ENCODE measurements at places on chromosomes 2 and 18. TPM values are rescaled to one million over a fixed set of nuclear protein-coding genes. Genes with fewer than 3 reads are reported as not detected.

Gene PLCL1
- 13.6 TPM for total RNA-seq

Gene QPCT
- 76.0 TPM for total RNA-seq

Gene GPR35
- total RNA-seq = 7.8 TPM

Gene MRO
- 0.41 TPM for total RNA-seq

Gene ZNF892
- 9.9 TPM for total RNA-seq

Gene VSNL1
- total RNA-seq = 0.27 TPM

Gene TFPI
- 78.8 TPM for total RNA-seq

Gene RAB6C
- total RNA-seq = not detected

Gene GDF7
- 1.6 TPM for total RNA-seq

Gene TMEM178A
- 1.1 TPM for total RNA-seq

Gene EPB41L3
- total RNA-seq = 95.8 TPM

DNA sequence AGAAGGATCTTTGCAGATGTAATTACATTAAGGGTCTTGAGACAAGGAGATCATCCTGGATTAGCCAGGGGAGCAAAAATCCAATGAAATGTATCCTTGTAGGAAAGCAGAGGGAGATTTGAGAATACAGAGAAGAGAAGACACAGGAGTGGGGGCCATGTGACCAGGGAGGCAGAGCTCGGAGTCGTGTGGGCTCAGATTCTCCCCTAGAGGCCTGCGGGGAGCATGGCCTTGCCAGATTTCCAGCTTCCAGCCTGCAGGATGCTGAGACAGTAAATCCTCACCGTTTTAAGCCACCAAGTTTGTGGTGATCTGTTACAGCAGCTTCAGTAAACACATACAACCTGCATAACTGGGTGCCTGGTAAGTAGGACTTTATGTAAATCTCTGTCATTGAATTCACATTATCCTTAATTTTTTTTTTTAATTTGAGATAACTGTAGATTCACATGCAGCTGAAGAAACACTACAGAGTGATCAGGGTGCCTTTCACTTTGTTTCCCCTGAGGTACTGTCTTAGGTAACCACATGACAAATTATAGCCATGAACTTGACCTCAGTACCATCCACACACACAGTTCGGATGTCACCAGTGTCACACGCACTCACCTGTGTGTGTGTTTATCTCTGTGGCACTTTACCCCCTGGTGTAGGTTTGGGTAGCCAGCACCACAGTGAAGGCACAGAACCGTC lies 138.4 kb upstream of the HDAC4 start:
- peaks cover 6% of the 10 kb centered on the region for H3K4me1 ChIP-seq
- H3K27ac ChIP-seq = no peak overlapping the region
- H3K27me3 ChIP-seq = no peaks in the 10 kb centered on the region

DNA sequence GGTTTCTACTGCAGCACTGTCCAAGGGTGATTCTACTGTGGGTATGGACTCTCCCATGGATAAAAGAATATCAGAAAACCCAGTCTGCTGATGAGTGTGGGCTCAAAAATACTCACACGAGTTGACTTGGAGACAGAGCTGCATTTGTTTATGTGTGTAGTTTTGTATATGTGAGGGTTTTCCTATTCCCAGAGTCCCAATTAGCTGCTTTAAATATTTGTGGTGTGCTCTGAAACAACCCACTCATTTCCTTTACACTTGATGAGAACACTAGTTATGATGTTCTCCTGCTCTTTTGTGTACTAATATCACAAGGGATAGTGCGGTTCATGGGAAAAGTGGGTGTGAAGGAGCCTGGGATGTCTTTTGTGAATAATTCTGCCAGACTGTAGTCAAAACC lies 337.3 kb downstream of the PLCL1 start:
- DNase-seq = no peak
- no peak overlapping the region for H3K4me3 ChIP-seq
- no peaks in the 10 kb centered on the region for H3K4me1 ChIP-seq
- H3K36me3 ChIP-seq = no peaks in the 10 kb centered on the region
- H3K27ac ChIP-seq = no peak overlapping the region

DNA sequence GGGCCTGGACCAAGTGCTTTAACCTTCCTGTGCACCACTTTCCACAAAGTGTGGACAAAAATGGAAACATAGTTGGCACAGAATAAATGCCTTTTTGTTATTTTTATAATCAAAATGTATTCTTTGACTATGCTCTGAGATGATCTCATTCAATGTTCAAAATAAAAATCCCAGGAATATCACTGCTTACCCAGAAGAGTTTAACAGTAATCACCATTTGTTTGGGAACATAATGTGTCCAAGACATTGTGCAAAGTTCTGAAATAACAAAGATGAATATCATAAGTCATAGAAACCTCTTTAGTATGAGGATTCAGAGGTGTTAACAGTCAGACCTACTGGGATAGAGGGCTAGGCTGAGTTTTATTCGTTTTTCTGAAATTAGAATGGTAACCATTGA lies 668.1 kb downstream of the CNTNAP5 start:
- H3K27ac ChIP-seq = no peak overlapping the region
- no peaks in the 10 kb centered on the region for H3K27me3 ChIP-seq
- no peak overlapping the region for H3K4me3 ChIP-seq
- H3K36me3 ChIP-seq = no peaks in the 10 kb centered on the region

- no peak overlapping the region for H3K4me3 ChIP-seq
- no peaks in the 10 kb centered on the region for H3K27me3 ChIP-seq
- no peaks in the 10 kb centered on the region for H3K36me3 ChIP-seq
- no peaks in the 10 kb centered on the region for H3K4me1 ChIP-seq
Observed at GRCh38 chr18:36468161-36468560, 170.6 kb downstream of the FHOD3 start.

GRCh38 chr2:242024751-242025355 lies 155.3 kb downstream of the RTP5 start:
- no peaks in the 10 kb centered on the region for H3K36me3 ChIP-seq
- H3K27me3 ChIP-seq = peaks cover 6% of the 10 kb centered on the region
- H3K27ac ChIP-seq = no peak overlapping the region
- peak; percentile 39 for DNase-seq
- no peaks in the 10 kb centered on the region for H3K4me1 ChIP-seq

DNA sequence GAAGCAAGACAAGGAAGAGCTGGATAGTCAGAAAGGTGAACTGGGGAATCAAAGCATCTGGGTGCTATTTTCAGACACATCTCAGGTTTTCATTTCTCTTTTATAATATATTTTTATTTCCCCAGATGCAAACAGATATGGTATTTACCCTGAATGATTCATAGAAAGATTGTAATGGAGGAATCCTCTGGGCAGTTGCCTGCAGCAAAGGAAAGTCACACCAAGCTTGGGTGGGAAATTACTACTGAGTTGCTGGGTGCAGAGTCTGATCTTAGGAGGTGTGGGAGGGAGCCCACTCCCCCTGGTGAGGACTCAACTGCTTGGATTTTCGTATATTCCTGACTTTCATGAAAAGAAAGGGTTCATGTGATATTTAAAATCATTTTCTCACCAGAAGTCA lies 2.1 kb downstream of the EFR3B start:
- H3K4me1 ChIP-seq = peaks cover 16% of the 10 kb centered on the region
- H3K27ac ChIP-seq = no peak overlapping the region
- no peaks in the 10 kb centered on the region for H3K36me3 ChIP-seq
- peak; percentile 19 for DNase-seq

GRCh38 chr2:129117434-129117833 lies 798.8 kb upstream of the HS6ST1 start:
- no peak overlapping the region for H3K4me3 ChIP-seq
- H3K27me3 ChIP-seq = no peaks in the 10 kb centered on the region
- H3K4me1 ChIP-seq = no peaks in the 10 kb centered on the region
- H3K27ac ChIP-seq = no peak overlapping the region
- H3K36me3 ChIP-seq = no peaks in the 10 kb centered on the region

GRCh38 chr2:176118601-176119339 lies 2.2 kb downstream of the HOXD10 start:
- H3K4me3 ChIP-seq = no peak overlapping the region
- H3K36me3 ChIP-seq = no peaks in the 10 kb centered on the region
- peaks cover 15% of the 10 kb centered on the region for H3K4me1 ChIP-seq
- H3K27ac ChIP-seq = no peak overlapping the region
- no peaks in the 10 kb centered on the region for H3K27me3 ChIP-seq

DNA sequence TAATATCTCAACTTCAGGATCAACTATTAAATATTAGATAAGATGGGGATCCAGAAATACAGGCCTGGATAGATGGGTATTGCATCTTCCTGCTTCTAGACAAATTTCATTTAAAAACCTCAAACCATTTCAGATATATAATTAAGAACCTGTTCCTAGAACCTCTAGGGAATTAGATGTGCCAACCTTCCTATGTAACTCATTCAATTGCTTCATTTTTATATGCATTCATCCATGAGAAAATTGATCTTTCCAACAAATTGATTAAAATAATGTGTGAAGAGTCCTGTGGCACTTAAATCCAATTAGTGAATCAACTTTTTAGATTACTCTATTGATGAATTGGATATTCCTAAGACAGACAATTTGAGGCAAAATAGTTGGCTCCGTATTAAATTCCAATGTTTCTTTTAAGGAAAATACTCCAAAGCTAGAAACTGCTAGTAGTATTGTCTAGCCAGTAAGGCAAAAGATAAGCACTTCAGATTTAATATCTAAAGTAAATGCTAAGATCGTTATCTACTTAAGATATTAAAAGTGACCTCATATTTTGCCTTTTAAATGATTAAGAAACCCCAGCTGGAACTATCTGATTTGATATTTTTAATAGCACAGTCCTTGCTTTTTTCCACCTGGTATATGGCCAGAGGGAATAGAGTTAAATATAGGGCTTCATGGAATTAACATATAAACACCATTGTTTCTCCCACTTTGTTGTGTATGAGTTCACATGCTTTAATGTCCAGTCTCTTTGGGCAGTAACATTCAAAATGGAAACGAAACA lies 35.8 kb downstream of the DARS1 start:
- no peak for DNase-seq
- no peaks in the 10 kb centered on the region for H3K36me3 ChIP-seq
- no peaks in the 10 kb centered on the region for H3K27me3 ChIP-seq

DNA sequence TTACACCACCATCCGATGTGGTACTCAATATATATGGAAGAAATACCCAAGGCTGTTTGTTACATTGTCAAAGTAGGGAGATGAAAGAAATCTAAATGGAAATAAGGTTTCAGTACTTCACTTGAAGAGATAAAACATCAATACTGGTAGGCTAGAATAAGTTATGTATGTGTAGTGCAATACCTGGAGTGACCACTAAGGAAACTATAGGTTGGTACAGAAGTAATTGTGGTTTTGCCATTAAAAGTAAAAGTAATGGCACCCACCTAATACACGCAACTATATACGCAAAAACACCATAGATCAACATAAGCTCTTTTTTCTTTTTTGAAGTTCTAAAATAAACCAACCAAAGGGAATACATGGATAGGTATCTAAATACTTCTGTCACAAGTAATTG lies 143.2 kb upstream of the KYNU start:
- no peak overlapping the region for H3K27ac ChIP-seq
- no peaks in the 10 kb centered on the region for H3K36me3 ChIP-seq
- no peak for DNase-seq

DNA sequence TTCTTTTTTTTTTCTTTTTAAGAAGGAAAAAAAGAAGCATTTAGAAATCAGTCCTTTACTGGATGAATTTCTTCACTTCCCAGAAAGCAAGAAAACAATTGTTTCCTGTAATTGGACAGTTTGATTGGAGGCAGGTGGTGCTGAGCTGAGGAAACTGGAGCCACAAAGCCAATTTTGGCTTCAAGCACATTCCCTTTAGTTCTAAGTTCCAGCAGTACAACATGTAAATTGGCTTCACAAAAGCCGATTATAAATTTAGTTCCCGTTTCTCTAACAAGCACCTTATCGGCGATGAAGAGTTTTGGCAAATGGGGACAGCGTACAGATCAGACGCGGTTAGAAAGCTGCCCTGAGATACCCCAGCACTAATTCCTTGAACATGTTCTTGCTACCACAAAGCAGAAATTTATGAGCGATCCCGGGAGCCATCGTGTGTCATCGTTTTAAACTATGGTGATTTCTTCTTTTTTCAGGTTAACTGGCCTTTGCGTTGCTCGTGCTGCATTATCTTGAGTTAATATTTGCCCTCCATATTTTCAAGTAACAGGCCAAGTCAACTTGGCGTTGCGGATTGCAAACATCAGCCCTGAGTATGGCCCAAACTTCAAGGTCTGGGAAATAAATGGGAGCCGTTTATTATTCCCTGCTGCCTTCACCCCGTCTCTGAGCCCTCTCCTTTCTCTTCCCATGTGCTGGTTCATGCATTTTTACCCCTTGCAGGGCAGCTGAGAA lies 190.4 kb upstream of the ID2 start:
- DNase-seq = peak; percentile 77
- no peaks in the 10 kb centered on the region for H3K27me3 ChIP-seq
- peak overlapping the region; percentile 48 for H3K27ac ChIP-seq
- H3K4me3 ChIP-seq = no peak overlapping the region

- H3K27me3 ChIP-seq = no peaks in the 10 kb centered on the region
- H3K36me3 ChIP-seq = peaks cover 72% of the 10 kb centered on the region
- no peak overlapping the region for H3K27ac ChIP-seq
- no peak overlapping the region for H3K4me3 ChIP-seq
- H3K4me1 ChIP-seq = no peaks in the 10 kb centered on the region
- no peak for DNase-seq
Observed at GRCh38 chr18:79345366-79345765, 50.4 kb upstream of the NFATC1 start.

GRCh38 chr2:166764216-166764615 lies 124.1 kb upstream of the XIRP2 start:
- no peak overlapping the region for H3K4me3 ChIP-seq
- H3K4me1 ChIP-seq = no peaks in the 10 kb centered on the region
- DNase-seq = no peak
- no peak overlapping the region for H3K27ac ChIP-seq

Measured in sigmoid colon (tissue), 7 donors.